Bronchial epithelial cell (primary cell): ENCODE measurements at places on chromosomes 1 and 21. TPM values are rescaled to one million over a fixed set of nuclear protein-coding genes. Genes with fewer than 3 reads are reported as not detected.

PLK3 gene
- total RNA-seq, result 14.2 and 19.5 TPM in 2 replicates

GBP6 gene
- total RNA-seq, result 12.4 and 67.2 TPM in 2 replicates

OR2G3 gene
- not detected in 2 replicates for total RNA-seq

TAS1R3 gene
- 0.26 and 0.38 TPM in 2 replicates for total RNA-seq

GRCh38 chr1:226624526-226624925, 76.0 kb downstream of the STUM start:
- peak; percentile 67 for DNase-seq

GRCh38 chr1:213123536-213123935, 72.5 kb downstream of the RPS6KC1 start:
- peak; percentile 83 for DNase-seq

GRCh38 chr1:216670118-216670883, 52.9 kb downstream of the ESRRG start:
- peak; percentile 58 for DNase-seq

- DNase-seq, result peak; percentile 94
Observed at GRCh38 chr1:234722904-234723720, 113.1 kb upstream of the IRF2BP2 start.

DNA sequence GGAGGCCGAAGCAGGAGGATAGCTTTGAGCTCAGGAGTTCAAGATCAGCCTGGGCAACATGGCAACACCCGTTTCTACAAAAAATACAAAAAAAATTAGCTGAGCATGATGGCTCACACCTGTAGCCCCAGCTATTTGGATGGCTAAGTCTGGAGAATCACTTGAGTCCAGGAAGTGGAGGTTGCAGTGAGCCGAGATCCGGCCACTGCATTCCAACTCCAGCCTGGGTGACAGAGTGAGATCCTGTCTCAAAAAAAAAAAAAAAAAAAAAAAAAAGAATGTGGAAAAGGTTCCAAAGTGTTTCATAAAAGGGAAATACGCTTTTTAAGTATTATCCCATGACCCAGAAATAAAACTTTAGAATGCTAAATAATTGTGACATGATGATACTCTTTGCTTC, 8.0 kb downstream of the S1PR1 start:
- DNase-seq, result no peak

DNA sequence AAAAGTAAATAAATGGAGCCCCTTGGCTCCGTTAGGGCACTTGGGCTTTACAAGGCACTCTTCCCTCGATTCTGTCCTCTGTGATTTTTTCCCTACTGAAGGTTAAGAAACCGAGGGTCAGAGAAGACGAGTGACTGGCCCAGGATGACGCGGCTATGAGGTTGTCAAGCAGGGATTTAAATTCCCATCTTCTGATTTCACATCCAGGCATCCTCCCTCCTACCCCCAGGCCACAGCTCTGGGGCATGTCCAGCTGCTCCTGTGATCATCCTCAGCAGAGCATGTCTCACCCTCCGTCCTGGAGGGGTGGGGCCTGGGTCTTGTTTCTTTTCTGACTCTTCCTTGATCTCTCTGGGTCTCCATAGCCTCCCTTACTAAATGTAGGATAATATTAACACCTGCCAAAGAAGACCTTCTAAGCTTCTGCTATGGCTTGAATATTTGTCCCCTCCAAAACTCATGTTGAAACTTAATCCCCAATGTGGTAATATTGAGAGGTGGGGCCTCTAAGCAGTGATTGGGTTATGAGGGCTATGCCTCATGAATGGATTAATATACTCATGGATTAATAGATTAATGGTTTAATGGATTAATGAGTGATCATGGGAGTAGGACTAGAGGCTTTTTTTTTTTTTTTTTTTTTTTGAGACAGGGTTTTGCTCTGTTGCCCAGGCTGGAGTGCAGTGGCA, 4.6 kb downstream of the CRYBG2 start:
- DNase-seq, result peak; percentile 49

- DNase-seq, result peak; percentile 45
Observed at GRCh38 chr1:47280142-47280541, 33.8 kb downstream of the STIL start.

GRCh38 chr1:212966616-212967015, 16.3 kb downstream of the VASH2 start:
- DNase-seq, result no peak
